Body of pancreas (tissue), 4 donors: ENCODE measurements at places on chromosomes 12 and 14.

- no peak for DNase-seq
- H3K4me3 ChIP-seq: no peak overlapping the region
- H3K36me3 ChIP-seq: no peaks in the 10 kb centered on the region
- H3K27me3 ChIP-seq: no peaks in the 10 kb centered on the region
- peaks cover 11% of the 10 kb centered on the region for H3K4me1 ChIP-seq
These were observed 268.8 kb downstream of the ADGRD1 start for GRCh38 chr12:131222329-131223139.

DNA sequence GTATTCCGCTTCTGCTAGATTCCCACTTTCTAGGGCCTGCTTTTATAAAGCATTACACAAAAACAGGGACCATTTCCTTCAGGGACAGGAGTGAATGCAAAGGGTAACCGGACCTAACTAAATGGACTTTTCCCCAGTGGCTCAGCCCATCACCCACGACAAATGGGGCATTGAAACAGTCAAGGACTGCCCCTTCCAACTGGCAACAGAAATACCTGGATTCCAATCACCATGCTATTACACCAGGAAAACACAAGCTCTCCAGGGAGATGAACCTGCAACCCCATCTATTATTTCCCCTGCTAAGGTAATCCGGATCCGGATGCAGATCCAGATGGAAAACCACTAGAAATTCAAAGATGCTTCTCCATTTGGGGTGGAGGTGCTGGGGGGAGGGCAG is 1.0 kb downstream of the MPHOSPH9 start:
- no peak for DNase-seq
- no peaks in the 10 kb centered on the region for H3K36me3 ChIP-seq
- H3K4me1 ChIP-seq: peaks cover 21% of the 10 kb centered on the region
- H3K27ac ChIP-seq: peak overlapping the region; percentile 86
- no peaks in the 10 kb centered on the region for H3K27me3 ChIP-seq

GRCh38 chr12:41264281-41264680 is 76.2 kb downstream of the PDZRN4 start:
- no peak overlapping the region for H3K4me3 ChIP-seq
- no peaks in the 10 kb centered on the region for H3K4me1 ChIP-seq
- no peaks in the 10 kb centered on the region for H3K36me3 ChIP-seq

- no peak overlapping the region for H3K4me3 ChIP-seq
- H3K27me3 ChIP-seq: no peaks in the 10 kb centered on the region
- H3K36me3 ChIP-seq: peaks cover 15% of the 10 kb centered on the region
- no peak overlapping the region for H3K27ac ChIP-seq
These were observed 10.4 kb downstream of the CALM1 start for GRCh38 chr14:90407230-90407629.

DNA sequence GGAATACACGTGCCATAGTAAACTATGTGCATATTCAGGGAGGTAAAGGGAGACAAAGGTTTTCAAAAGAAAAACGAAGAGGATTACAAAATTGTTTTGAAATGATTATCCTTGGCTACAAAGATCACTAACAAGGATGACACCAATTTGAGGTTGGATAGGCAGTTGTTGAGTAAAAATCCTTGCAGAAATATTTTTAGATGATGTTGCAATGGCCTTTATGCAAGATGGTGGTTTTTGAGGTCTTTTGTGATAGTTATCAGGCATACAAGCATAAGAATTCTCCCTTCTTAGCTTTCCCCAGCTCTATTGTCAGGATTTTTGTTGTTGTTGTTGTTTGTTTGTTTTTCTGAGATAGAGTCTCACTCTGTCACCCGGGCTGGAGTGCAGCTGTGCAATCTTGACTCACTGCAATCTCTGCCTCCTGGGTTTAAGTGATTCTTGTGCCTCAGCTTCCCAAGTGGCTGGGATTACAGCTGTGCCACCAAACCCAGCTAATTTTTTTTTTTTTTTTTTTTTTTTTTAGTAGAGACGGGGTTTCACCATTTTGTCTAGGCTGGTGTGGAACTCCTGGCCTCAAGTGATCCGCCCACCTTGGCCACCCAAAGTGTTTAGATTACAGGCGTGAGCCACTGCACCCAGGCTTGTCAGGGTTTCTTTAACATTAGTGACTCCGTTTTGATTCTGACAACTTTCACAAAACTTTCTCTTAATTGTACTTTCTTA is 7.8 kb downstream of the RNASE1 start:
- H3K27ac ChIP-seq: no peak overlapping the region
- H3K4me1 ChIP-seq: peaks cover 21% of the 10 kb centered on the region
- no peaks in the 10 kb centered on the region for H3K36me3 ChIP-seq
- no peak overlapping the region for H3K4me3 ChIP-seq
- no peaks in the 10 kb centered on the region for H3K27me3 ChIP-seq
- no peak for DNase-seq

GRCh38 chr12:53504004-53504920 is 3.0 kb downstream of the NPFF start:
- no peak for DNase-seq
- H3K4me3 ChIP-seq: no peak overlapping the region
- peaks cover 43% of the 10 kb centered on the region for H3K4me1 ChIP-seq
- H3K27me3 ChIP-seq: no peaks in the 10 kb centered on the region
- H3K36me3 ChIP-seq: no peaks in the 10 kb centered on the region

- H3K4me1 ChIP-seq: no peaks in the 10 kb centered on the region
- H3K27ac ChIP-seq: no peak overlapping the region
- H3K27me3 ChIP-seq: no peaks in the 10 kb centered on the region
- no peaks in the 10 kb centered on the region for H3K36me3 ChIP-seq
- H3K4me3 ChIP-seq: no peak overlapping the region
These were observed 20.3 kb downstream of the MTA1 start for GRCh38 chr14:105439710-105440553.

DNA sequence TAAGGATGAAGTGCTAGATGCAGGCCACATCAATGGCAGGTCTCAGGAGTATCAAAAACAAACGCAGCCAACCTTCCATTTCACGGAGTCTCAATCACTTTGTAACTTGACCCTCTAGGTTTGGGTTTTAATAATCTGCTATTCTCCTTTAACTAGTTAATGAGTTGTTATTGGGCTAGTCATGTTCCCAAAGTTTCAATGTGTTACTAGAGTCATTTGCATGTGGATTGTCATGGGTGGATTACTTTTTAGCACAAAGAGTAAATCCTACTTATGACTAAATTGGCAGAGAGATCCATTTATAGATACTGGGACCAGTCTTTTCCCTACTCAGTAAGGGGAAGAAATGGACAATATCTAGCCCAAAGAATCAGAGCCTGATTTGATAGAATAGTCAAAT is 151.0 kb downstream of the BCAT1 start:
- no peaks in the 10 kb centered on the region for H3K4me1 ChIP-seq
- no peak overlapping the region for H3K27ac ChIP-seq
- H3K36me3 ChIP-seq: no peaks in the 10 kb centered on the region

- no peak overlapping the region for H3K27ac ChIP-seq
- H3K4me3 ChIP-seq: no peak overlapping the region
- H3K27me3 ChIP-seq: no peaks in the 10 kb centered on the region
- DNase-seq: no peak
- no peaks in the 10 kb centered on the region for H3K4me1 ChIP-seq
These were observed 60.3 kb downstream of the DACT1 start for GRCh38 chr14:58697930-58698642.

DNA sequence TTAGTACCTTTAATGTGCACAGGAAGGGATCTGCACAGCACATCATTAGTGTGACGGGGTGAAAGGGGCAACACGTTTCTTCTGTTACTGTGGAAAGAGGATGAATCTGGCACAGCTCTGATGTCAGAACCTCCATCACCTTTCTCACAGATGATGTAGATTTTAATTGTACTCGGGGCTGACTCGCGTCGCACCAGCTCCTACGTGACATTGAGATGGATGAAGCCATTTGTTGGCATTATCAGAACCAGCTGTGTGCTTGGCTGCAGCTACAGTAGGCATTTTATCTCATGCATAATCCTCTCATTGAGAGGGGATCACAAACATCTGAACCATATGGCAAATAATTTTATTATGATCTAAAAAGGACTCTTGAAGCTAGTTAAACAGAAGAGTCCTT is 173.6 kb downstream of the PDZRN4 start:
- no peaks in the 10 kb centered on the region for H3K36me3 ChIP-seq
- H3K27ac ChIP-seq: no peak overlapping the region
- H3K27me3 ChIP-seq: no peaks in the 10 kb centered on the region
- H3K4me1 ChIP-seq: no peaks in the 10 kb centered on the region
- H3K4me3 ChIP-seq: no peak overlapping the region
- no peak for DNase-seq

GRCh38 chr12:41122894-41123293 is 65.2 kb upstream of the PDZRN4 start:
- H3K4me3 ChIP-seq: no peak overlapping the region
- no peak for DNase-seq
- H3K27ac ChIP-seq: no peak overlapping the region

GRCh38 chr12:127810041-127810440 is 456.9 kb upstream of the TMEM132C start:
- no peaks in the 10 kb centered on the region for H3K36me3 ChIP-seq
- no peak overlapping the region for H3K4me3 ChIP-seq
- no peak for DNase-seq
- no peaks in the 10 kb centered on the region for H3K4me1 ChIP-seq
- H3K27ac ChIP-seq: no peak overlapping the region

GRCh38 chr12:45184147-45184963 is 31.5 kb upstream of the ANO6 start:
- no peaks in the 10 kb centered on the region for H3K27me3 ChIP-seq
- no peak for DNase-seq
- no peak overlapping the region for H3K27ac ChIP-seq

GRCh38 chr14:104721505-104722431 is 2.3 kb upstream of the ADSS1 start:
- no peak overlapping the region for H3K27ac ChIP-seq
- H3K36me3 ChIP-seq: no peaks in the 10 kb centered on the region
- H3K27me3 ChIP-seq: no peaks in the 10 kb centered on the region
- H3K4me1 ChIP-seq: peaks cover 31% of the 10 kb centered on the region

DNA sequence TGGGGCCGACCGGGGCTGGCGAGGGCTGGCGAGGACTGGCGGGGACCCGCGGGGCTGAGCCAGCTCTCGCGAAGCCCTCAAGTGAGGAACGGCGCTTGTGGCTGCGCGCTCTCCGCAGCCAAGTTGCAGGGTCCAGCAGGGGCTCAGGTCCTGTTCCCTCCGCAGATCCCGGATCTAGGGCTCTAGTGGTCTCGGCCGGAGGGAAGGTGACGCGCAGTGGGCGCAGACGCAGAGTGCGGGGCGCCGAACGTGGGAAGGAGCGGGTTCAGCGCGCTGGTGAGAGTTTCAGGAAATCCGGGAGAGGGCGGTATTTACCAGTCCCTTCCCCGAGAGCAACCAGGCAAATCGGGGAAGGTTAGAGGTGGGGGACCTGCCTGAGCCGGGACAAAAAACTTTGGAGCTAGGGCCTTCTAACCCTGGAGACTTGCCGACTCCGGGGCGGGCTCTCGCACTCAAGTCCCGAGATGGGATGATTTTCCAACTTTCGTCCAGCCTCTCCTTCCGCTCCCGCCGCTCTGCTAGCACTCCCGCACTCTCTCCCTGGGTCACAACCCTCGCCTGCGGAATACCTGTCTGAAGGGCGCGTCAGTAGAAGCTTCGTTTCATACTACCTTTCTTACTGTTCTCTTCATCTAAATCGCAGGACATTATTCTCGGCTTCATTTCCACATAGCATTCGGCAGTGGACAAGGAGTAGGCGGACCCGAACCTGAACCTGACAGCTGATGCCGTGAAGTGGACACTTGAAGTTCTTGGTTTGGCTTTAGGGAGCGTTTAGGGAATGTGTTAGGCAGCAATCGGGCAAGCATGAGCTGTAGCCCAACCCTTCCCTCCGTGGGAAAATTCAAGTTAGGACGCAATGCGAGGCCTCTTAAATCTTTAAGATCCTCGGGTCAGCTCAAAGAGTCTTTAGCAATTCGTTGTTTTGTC is 13.6 kb upstream of the PAX9 start:
- H3K27ac ChIP-seq: no peak overlapping the region
- peak overlapping the region; percentile 16 for H3K4me3 ChIP-seq
- no peaks in the 10 kb centered on the region for H3K36me3 ChIP-seq
- H3K4me1 ChIP-seq: peaks cover 21% of the 10 kb centered on the region

DNA sequence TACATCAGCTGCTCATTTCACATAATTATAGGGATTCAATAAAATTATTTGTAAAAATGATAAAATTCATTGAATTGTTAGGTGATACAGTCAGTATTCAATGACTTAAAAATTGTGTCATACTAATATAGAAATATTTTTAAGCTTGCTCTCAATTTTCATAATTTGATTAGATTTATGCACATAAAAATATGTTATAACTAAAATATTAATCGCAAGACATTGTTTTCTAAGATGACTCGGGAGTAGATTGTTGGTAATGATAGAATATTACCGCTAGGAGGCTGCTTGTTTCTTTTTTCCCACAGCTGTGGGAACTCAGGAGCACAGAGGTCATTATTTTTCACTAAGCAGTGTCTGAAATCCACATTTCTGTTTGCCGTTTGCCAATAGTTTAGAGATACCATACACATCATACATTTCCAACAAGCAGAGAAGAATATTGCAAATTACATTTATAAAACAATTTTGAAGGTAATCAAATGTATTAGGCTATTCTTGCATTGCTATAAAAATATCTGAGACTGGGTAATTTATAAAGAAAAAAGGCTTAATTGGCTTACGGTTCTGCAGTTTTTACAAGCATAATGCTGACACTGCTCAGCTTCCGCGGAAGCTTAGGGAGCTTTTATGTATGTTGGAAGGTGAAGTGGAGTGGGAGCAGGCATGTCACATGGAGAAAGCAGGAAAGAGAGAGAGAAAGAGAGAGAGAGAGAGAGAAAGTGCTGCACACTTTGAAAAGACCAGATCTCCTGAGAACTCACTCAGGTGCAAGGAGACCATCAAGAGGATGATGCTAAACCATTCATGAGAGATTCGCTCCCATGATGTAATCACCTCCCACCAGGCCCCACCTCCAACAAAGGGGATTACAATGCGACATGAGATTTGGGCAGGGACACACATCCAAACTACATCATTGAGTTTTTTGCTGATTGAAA is 9.2 kb downstream of the CD69 start:
- H3K27me3 ChIP-seq: no peaks in the 10 kb centered on the region
- DNase-seq: no peak
- no peak overlapping the region for H3K27ac ChIP-seq

GRCh38 chr14:59292028-59292427 is 103.6 kb downstream of the DAAM1 start:
- no peaks in the 10 kb centered on the region for H3K36me3 ChIP-seq
- no peaks in the 10 kb centered on the region for H3K27me3 ChIP-seq
- DNase-seq: no peak
- no peak overlapping the region for H3K4me3 ChIP-seq

DNA sequence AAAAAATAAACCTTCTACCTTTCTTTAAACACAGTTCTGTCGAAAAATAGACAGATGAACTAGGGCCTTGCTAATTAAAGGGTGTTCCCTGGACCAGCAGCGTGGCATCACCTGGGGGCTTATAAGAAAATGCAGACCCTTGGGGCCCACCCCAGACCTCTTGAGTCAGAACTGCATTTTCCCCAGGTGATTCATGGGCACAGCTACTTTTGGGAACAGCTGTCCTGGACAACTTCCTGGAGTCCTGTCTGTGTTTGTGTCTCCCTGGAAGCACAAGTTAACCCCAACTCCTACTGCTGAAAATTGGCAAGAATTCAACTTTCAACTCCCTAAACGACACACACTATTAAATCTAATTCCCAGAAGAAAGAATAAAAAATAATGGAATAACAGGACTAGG is 17.8 kb downstream of the FBLN5 start:
- H3K4me3 ChIP-seq: no peak overlapping the region
- no peaks in the 10 kb centered on the region for H3K4me1 ChIP-seq
- DNase-seq: no peak
- no peaks in the 10 kb centered on the region for H3K27me3 ChIP-seq
- no peaks in the 10 kb centered on the region for H3K36me3 ChIP-seq
